ENCODE measurements at places on chromosomes 3 and 15.

DNA sequence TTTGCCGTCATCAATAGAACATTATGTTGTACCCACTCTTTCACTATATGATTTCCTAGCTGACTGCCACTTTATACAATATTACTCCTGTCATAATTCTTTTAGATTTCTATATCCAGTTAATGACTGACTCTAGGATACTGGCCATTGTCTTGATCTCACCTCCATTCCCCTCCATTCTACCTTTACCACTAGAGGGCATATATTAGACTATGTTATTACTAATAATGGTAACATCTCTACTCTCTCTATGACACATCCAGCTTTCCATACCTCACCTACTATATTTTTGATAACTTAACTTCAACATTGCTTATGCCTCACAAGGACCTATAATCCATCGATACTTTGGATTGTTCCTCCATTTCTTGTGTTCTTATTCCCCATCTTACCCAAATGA lies 31.4 kb upstream of the POU1F1 start:
- no peak for DNase-seq

- no peak for DNase-seq
These were observed 590.2 kb upstream of the TBL1XR1 start for GRCh38 chr3:177787279-177788041.

GRCh38 chr3:175535351-175535750 lies 676.2 kb downstream of the NAALADL2 start:
- no peak for DNase-seq

- DNase-seq, result no peak
These were observed 33.9 kb upstream of the SLC41A3 start for GRCh38 chr3:126117786-126118185.

GRCh38 chr3:47054412-47054811 lies 74.9 kb downstream of the NBEAL2 start:
- no peak for DNase-seq

GRCh38 chr3:30518181-30518864 lies 88.1 kb upstream of the TGFBR2 start:
- no peak for DNase-seq

DNA sequence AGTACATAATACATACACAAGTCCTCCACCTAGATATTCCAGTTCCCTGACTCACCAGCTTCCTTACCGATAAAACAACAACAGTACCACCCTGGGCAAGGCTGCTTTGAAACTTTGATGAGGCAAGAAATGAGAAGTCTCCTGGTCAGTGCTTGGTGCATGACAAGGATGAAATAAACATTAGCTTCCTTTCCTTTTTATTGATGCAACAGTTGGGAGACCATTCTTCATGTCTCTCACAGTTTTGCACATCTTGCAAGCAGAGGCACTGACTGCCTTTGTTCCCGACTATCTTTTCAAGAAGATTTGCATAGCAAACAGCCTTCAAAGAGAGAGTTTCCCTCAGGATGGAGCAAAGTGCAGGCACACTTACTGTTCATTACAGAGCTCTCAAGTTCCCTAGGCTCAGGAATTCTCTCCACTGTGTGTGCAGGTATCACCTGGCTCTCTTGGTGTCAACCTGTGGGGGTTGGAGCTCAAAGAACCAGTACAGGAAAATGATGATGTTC lies 65.2 kb downstream of the MYLK start:
- no peak for DNase-seq

- DNase-seq, result no peak
These were observed 23.1 kb downstream of the ALPK3 start for GRCh38 chr15:84840255-84840654.

DNA sequence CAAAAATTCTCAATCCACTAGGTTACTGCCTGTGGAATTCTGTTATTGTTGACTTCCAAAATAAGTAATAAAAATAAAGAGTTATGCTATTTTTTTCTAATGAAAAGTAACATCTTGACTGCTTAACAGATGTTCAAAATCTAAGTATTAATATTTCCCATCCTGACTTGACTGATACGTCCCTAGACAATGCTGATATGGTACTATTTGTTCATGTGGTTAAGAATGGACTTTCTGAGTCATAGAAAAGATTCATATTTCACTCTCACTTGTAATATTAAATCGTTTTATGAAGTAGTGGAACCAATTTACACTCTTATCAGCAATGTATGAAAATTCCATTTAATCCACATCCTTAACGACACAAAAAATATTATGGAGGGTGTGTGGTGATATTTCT lies 104.8 kb upstream of the PLSCR5 start:
- DNase-seq, result no peak

DNA sequence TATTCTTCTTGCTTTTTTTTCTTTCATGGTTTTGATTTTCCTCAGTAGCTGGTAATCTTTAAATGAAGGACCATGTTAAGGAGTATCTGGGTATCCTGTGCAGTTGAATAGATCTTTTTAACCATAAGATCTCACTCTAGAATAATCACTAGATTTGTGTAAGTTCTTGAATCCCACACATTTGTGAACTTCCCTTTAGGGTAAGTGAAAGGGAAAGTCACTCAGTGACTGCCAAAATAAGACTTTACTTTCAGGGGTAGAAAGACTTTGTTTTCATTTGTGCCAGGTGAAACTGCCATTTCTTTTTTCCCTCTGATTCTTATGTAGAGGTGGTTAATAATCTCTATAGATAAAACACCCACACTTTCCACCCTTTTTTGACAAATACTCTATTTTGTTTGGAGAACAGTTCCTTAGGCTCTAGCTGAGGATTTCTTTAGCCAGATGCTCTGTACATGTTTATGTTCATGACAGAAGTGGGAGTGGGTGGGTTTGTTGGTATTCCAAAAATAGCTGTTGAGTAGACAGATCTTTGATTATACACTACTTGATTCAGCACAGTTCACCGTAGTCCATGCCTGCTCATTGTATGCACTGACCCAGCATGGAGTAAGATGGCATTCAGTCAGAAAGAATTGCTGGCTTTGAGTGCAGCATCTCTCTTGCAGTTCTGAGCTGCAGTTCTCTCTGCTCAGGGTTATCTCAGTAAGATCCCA lies 28.5 kb downstream of the LRRC49 start:
- no peak for DNase-seq

Data from CD4-positive, CD25-positive, alpha-beta regulatory T cell (primary cell).